ENCODE measurements at places on chromosomes 12 and 14.

- no peak for DNase-seq
Measured at GRCh38 chr12:233615-233968, 19.6 kb upstream of the SLC6A12 start.

GRCh38 chr12:76864791-76865400, 13.9 kb downstream of the CSRP2 start:
- no peak for DNase-seq

GRCh38 chr14:35727764-35728163, 81.3 kb downstream of the RALGAPA1 start:
- no peak for DNase-seq

DNA sequence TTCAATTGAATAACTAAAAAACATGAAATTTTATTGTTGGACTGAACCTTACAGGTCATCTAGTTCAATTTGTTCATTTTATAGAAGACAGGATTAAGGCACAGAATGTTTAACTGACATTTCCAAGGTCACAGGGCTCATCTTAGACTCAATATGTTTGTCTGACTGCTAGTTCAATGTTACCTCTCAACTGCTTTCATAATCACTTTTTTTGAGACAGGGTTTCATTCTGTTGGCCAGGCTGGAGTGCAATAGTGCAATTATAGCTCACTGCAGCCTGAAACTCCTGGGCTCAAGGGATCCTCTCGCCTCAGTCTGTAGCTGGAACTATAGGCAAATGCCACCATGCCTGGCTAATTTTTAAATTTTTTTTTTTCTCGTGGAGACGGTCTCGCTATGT, 24.4 kb upstream of the ITGA5 start:
- no peak for DNase-seq

GRCh38 chr12:42810006-42810405, 220.5 kb upstream of the PRICKLE1 start:
- no peak for DNase-seq

DNA sequence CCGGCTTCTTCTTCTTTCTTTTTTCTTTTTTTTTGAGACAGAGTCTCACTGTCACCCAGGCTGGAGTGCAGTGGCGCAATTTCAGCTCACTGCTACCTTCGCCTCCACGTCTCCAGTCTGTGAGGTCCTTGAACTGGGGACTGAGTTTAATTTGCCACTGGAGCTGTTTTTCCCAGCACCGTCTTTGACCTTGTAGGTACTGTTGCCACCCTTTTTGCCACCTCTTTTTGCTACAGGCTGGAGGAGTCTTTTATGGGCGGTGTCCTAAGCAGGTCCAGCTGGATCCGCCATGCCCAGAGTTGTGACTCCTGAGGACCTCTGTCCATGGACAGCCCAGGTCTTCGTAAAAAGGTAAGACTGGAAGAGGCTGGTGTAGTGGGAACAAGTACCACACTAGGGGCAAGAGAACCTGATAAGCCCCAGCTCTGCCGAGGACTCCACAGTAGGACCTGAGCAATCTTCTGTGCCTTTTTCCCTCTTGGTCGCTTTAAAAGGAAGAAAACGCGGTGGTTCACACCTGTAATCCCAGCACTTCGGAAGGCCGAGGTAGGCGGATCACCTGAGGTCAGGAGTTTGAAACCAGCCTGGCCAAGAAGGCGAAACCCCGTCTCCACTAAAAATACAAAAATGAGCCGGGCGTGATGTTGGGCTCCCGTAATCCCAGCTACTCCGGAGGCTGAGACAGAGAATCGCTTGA, 946 bp downstream of the RNU4-2 start:
- DNase-seq, result no peak

DNA sequence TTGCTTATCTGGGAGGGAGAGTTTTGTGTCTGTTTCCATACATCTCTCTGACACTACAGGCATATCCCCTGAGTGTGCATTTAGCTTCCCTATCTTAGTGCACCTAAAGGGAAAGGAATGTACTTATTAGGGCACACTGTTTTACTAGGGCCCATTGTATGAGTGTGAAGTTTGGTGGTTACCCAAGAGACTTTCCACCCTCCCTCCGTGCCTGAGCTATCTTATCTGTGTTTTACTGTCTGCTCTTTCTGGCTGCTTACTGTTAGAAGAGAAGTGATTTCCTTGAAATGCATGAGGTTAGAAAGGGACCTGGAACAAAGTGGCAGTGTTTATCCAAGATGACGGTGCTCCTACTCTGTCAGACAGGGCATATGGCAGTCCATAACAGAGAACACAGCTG, 8.5 kb upstream of the SVOP start:
- no peak for DNase-seq

- no peak for DNase-seq
Measured at GRCh38 chr12:109822951-109823411, 10.2 kb downstream of the TRPV4 start.

- DNase-seq, result no peak
Measured at GRCh38 chr12:40248585-40249297, 23.9 kb downstream of the LRRK2 start.

DNA sequence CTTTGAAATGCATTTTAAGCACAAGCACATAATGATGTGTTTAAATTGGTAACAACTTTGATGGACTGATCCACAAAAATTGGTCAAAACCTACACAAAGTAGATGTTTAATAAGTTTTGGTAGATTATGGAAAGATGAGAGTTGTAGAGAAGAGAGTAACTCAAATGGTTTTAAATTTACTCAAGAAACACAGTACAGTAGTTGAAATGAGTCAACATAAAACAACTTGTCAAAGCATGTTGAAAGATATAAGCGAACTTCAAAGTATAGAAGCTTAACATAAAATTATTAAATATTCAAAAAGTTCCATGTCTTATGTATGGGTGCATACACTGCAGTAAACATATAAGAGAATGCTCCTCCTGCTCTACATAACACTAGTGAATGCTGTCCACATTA, 49.4 kb downstream of the KITLG start:
- DNase-seq, result no peak

DNA sequence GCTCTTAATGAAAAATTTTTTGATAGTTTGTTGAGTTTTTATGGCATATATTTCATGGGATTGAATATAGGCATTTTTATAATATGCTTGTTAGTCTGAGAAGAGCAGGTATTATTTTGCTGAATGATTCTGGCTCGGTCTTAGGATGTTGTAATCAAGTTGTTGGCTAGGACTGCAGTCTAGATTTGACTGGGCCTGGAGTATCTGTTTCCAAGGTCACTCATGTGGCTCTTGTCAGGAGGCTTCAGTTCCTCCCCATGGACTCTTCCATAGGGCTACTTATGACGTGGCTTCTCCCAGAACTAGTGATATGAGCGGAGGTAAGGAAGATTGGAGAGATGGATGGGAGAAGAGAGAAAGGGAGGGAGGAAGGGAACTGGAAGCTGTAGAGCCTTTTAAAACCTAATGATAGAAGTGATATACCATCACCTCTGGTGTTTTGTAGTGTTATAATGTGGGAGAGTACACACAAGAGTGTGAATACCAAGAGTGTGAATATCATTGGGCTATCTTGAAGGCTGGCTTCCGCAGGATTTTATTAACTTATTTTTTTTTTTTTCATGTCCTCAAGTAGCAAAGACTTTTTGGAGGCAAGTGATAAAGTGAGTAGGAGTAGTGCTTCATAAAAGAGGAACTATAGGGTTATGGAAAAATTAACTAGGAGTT, 4.4 kb downstream of the MNAT1 start:
- DNase-seq, result no peak

- DNase-seq, result no peak
Measured at GRCh38 chr14:60599727-60600126, 49.5 kb downstream of the SIX1 start.

GRCh38 chr12:7068240-7068993, 7.9 kb downstream of the C1S start:
- no peak for DNase-seq

DNA sequence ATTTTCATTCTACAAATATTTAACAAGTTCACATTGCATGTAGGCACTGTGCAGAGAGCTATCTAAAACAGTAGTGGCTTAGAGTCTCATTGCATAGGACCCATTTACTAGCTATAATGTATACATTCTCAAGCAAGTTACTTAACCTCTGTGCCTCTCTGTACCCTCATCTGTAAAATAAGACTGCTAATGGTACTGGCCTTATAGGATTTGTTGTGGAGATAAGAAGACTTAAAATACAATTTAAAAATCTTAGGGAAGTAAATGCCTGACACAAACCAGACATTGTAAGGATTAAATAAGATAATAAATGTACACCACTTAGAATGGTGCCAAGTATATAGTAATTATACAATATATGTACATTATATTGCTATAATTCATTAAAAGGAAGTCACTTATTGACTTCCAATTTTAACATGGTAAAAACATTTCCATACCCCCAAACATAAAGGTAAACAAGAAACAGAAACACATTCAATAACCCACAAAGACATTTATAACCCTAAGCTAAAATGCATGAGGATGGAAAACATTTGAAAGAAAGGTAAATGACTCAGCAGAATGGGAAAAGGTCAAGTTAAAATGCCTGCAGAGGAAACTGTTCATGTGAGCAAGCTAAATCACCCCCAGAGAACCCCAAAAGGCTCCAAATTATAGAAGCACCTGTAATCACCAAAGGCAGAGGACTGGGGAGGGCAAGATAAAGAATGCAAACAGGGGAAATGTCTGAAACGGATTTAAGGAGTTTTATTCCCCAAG, 30.8 kb downstream of the RPS6KA5 start:
- no peak for DNase-seq

DNA sequence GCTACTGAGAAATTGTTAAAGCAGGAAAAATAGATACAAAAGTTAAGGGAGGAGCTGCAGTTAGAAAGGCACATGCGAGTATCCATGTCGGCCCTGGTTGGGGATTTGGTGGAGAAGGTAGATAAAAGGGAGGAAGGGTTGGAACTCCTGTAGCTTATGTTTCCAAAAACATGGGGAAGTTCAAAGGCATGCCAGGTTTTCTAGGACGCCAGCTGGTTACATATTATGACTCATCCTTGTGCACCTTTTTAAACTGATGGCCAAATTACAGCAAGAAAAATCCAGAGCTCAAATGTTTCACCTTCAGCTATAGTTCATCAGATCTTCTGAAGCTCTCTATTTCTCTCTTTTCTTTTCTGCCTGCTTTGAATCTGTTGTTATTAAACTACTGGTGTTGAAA, 13.2 kb upstream of the MAP4K5 start:
- DNase-seq, result no peak

GRCh38 chr12:47277972-47278448, 198.3 kb upstream of the AMIGO2 start:
- DNase-seq, result no peak

- DNase-seq, result no peak
Measured at GRCh38 chr14:56782711-56783110, 27.6 kb downstream of the OTX2 start.

DNA sequence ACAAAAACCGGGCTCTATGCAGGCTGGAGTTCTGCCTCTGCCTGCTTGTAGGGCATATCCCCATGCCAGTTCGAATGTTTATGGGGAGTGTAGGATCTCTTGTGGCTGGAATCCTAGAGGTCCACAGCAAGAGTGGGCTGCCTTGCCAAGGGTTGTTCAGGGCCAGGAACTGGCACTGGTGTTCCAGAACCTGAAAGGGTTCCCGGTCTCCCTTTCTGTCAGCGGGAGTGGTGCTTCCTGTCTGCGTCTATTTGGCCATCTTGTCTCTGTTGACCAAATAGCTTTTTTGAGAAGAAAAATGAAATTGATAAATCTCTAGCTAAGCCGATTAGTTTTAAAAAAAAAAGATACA, 17.8 kb downstream of the OLR1 start:
- DNase-seq, result no peak

DNA sequence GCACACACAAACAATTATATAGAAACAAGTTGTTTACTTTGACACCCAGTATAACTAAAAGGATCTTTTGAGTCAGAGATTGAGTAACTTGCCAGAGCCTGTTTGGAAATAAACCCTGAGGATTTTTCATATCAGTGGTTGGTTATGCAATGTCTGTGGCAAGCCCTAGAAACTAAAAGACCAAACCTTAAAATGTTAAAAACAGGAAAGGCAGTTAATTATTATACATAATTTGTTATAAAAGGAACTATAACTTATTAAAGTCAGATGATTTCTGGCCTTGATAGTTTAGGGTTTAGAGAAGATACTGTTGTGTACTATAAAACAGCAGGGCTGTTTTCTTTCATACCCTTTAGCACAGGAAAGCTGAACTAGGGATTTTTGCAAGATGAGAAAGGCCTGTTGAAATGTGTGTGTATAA, 44.1 kb downstream of the PSEN1 start:
- no peak for DNase-seq

- DNase-seq, result no peak
Measured at GRCh38 chr12:57852620-57853500, 6.3 kb upstream of the CTDSP2 start.

GRCh38 chr12:94793191-94793595, 142.8 kb upstream of the TMCC3 start:
- no peak for DNase-seq

DNA sequence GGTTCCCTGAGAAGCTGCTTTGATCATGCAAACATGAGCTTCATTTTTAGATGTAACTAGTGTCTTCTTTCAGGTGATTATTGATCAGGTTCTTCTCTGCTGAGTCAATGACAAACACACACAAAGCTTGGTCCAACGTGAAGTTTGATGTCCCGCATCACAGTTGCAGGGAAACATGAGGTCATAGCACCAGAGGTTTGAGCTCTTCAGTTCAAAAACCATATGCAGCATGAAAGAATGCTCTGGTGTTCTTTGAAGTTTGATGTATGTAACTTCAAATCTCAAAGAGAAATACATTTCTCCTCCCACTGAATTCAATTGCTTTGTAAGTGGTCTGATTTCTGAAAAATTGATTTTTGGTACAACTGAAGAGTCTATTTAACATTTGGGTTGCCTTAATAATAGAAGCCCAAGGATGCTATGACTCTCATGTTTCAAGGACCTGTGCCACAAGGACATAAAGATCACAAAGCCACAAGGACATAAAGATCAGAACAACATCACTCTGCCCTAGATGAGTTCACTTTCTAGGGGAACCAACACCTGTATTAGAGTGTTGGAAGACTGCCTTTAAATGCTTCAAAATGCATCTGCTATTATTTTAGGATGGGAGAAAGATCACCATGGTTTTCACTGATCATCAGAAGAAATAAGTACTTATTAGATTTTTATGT, 31.1 kb upstream of the AMIGO2 start:
- DNase-seq, result no peak
